ENCODE measurements at places on chromosomes 2 and 18.

- DNase-seq, result no peak
Observed at GRCh38 chr2:133377599-133377998, 190.7 kb downstream of the NCKAP5 start.

GRCh38 chr2:203743441-203743981 lies 37.1 kb downstream of the CD28 start:
- DNase-seq, result no peak

- no peak for DNase-seq
Observed at GRCh38 chr2:47095349-47096020, 59.6 kb downstream of the STPG4 start.

DNA sequence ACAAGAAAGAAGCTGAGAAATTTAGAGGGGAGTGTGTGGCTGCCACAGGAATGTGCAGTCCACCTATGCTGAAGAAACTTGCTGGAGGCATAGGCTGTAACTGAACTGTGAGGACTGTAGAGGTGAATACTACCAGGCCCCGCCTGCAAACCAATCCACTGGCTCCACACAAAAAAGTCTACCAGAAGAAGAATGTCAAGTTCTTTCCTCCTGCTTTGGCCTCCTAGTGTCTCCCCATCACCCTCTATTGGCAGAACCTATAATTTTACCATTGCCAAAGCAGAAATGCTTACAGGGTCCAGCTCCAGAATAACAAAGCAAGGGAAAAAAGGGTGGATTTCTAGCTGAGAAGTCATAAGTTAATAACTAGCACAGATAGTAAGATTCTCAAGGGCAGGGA lies 5.9 kb upstream of the ATP5MC3 start:
- no peak for DNase-seq

GRCh38 chr2:69122271-69122670 lies 109.3 kb downstream of the ANTXR1 start:
- DNase-seq, result no peak
